ENCODE measurements at places on chromosomes 13 and 19.

- no peaks in the 10 kb centered on the region for H3K36me3 ChIP-seq
- DNase-seq: no peak
- no peak overlapping the region for H3K4me3 ChIP-seq
- no peak overlapping the region for H3K27ac ChIP-seq
These were observed 68.7 kb downstream of the ACSBG2 start for GRCh38 chr19:6204212-6204611.

DNA sequence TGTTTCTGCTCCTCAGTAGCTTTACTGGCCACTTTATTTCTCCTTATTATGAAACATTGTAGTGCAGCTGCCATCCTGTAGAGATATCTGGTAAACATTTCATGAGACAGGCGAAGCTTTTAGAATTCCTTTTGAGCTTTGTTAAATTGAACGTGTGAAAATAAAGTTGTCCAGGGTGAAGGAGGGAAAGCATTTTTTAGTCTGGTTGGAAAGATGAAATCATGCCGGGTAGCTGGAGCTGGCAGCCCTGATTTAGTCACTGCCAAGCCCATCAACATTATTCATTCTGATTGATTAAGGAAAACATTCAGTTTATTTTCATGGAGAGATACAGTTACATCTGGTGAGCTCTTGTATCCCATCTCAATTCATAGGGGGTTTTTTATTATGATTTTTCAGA is 326.2 kb upstream of the GPC6 start:
- no peaks in the 10 kb centered on the region for H3K36me3 ChIP-seq
- no peak overlapping the region for H3K4me3 ChIP-seq
- H3K4me1 ChIP-seq: no peaks in the 10 kb centered on the region
- H3K27me3 ChIP-seq: no peaks in the 10 kb centered on the region
- DNase-seq: no peak

- H3K4me1 ChIP-seq: no peaks in the 10 kb centered on the region
- no peak overlapping the region for H3K4me3 ChIP-seq
- no peak for DNase-seq
- H3K27me3 ChIP-seq: no peaks in the 10 kb centered on the region
These were observed 12.6 kb upstream of the METTL21C start for GRCh38 chr13:102707467-102707866.

DNA sequence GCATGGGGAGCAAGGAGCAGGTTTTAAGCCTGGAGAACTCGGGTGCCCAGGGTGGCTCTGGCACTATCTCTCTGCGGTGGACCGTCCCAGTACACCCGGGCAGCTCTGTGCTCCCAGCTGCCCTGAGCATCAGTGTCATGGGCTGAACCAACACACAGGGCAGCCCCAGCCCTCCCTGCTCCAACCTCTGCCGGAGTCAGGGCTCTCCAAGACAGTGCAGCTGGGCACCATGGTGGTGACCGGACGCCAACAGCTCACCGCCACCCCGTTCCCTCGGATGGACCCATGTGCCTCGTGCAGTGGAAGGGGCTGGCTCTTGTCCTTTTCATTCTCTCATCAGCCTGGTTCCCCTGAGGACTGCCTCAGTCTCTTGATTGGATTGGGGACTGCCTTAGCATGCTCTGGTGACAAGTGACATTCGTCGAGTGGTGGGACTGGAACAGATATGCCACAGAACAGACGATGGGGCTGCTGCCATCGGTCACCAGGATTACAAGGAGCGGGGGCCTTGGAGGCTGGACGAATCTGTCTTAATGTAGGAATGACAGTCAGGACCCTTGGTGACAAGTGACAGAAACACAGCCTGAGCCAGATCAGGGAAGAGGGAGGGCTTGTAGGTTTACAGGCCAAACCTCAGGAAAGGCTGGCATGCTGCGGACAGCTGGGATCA is 25.7 kb upstream of the VSTM2B start:
- DNase-seq: no peak
- no peak overlapping the region for H3K27ac ChIP-seq
- H3K4me3 ChIP-seq: no peak overlapping the region
- no peaks in the 10 kb centered on the region for H3K4me1 ChIP-seq
- no peaks in the 10 kb centered on the region for H3K36me3 ChIP-seq

GRCh38 chr19:4738734-4739133 is 15.1 kb upstream of the DPP9 start:
- no peak for DNase-seq
- no peak overlapping the region for H3K4me3 ChIP-seq
- H3K4me1 ChIP-seq: no peaks in the 10 kb centered on the region

DNA sequence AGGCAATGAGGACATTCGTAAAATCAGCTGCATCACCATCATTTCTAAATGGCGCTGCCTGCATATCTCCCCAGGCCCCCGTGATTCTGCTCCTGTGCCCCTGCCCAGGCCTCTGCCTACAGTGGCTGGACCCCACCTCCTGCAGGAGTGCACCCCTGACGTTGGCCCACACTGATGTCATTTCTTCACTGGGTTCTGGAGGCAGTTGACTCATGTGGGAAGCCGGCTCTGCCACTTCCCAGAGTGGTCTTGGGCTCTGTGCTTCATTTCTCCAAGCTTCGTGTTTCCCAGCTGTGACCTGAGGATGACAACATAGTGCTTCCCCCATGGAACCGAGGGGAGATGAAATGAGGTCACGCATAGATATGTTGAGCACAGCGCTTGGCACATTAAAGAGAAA is 19.9 kb downstream of the CCNE1 start:
- no peaks in the 10 kb centered on the region for H3K4me1 ChIP-seq
- H3K4me3 ChIP-seq: no peak overlapping the region
- H3K27ac ChIP-seq: no peak overlapping the region
- no peak for DNase-seq
- H3K27me3 ChIP-seq: no peaks in the 10 kb centered on the region

GRCh38 chr13:88707646-88708045 is 1036.5 kb downstream of the SLITRK5 start:
- no peak overlapping the region for H3K4me3 ChIP-seq
- no peaks in the 10 kb centered on the region for H3K36me3 ChIP-seq
- no peak for DNase-seq
- no peak overlapping the region for H3K27ac ChIP-seq

DNA sequence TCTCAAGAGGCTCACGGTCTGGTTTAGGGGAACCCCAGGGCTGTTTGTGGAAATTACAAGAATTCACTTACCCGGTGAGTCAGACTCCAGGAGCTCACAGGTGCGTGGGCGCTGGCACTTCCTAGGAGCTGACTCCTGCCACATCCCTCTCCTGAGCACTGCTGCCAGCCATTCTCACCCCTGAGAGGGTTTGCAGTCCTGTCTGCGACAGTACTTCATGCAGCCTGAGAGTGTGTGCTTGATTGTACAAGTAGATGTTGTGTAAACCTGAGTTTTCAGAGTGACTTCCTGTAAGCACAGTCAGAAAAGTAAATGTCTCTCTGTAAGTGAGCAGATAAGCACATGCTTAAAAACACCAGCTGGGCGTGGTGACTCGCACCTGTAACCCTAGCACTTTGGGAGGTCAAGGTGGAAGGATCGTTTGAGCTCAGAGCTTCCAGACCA is 8.1 kb downstream of the MRPL4 start:
- H3K4me1 ChIP-seq: no peaks in the 10 kb centered on the region
- DNase-seq: no peak
- H3K27me3 ChIP-seq: no peaks in the 10 kb centered on the region
- H3K4me3 ChIP-seq: no peak overlapping the region
- H3K27ac ChIP-seq: no peak overlapping the region
- H3K36me3 ChIP-seq: peaks cover 27% of the 10 kb centered on the region

DNA sequence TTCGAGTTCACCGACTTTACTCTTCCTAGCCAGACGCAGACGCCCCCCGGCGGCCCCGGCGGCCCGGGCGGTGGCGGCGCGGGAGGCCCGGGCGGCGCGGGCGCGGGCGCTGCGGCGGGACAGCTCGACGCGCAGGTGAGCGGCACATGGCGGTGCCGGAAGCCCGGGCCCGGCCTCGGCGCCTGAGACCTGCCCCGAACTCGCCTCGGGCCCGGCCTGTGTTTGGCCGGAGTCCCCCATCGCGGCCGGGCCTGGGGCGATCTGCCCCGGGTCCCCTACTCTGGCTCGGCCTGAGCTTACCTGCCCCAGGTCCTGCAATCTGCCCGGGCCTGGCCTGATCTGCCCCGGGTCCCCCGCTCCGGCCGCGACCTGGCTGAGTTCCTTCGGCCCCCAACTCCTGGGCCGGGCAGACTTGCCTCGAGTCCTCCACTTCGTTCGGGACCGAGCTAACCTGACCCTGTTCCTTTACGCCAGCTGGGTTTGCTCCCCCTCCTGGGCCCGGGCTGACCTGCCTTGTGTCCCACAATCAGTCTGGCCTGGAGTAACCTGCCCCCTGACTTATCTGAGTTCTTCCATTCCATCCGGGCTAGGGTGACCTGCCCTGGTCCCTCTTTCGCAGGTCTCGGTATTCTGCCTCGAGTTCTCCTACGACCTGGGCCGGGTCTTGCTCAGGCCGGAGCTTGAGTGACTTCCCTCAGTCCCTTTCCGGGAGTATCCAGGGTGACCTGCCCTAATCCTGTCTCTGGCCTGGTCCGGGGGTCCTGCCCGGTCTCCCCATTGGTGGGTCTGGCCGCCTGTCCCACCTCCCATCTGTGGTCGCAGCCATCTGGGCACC is 764 bp downstream of the UPF1 start:
- H3K4me1 ChIP-seq: peaks cover 41% of the 10 kb centered on the region
- peaks cover 3% of the 10 kb centered on the region for H3K36me3 ChIP-seq
- peak overlapping the region; percentile 91 for H3K4me3 ChIP-seq
- H3K27ac ChIP-seq: peak overlapping the region; percentile 90
- DNase-seq: peak; percentile 65

DNA sequence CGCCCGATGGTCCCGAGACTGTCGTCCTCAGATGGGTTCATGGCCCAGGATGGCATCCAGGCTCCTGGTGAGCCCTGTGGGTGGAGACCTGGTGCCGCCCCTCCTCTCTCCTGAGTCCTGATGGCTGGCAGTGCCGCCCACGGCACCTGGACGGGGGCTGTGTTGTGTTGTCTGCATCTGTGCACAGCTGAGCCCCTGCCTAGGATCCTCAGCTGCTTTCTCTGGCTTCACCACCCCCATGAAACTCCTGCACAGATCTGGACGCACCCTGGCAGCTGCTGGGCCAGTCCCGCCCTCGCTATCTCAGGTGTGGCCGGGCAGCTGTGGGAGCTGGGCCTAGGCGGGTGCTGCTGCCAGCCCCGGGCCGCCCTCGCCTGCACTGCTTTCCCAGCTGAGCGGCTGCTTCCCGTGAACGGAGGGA is 27.7 kb downstream of the MCF2L start:
- no peaks in the 10 kb centered on the region for H3K27me3 ChIP-seq
- H3K4me1 ChIP-seq: peaks cover 11% of the 10 kb centered on the region
- H3K27ac ChIP-seq: no peak overlapping the region

DNA sequence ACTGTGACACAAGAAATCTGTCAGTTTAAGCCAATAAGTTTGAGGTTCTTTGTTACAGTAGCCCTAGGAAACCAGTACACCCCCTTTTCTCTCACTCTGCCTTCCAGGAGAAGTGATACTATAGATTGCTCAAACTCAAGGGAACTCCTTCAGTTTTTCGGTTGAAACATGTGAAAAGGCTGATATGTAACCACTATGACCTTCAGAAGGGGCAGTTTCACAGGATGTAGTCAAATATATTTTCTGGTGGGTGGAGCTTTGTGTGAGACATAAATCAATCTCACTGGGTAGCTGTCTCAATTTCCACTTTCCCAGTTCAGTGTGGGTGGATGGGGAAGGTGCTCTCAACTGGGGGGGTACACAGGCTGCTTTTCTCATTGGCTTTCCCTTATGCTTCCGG is 41.7 kb downstream of the HTR2A start:
- H3K36me3 ChIP-seq: no peaks in the 10 kb centered on the region
- no peak for DNase-seq
- H3K4me1 ChIP-seq: no peaks in the 10 kb centered on the region
- H3K4me3 ChIP-seq: no peak overlapping the region
- no peak overlapping the region for H3K27ac ChIP-seq
- no peaks in the 10 kb centered on the region for H3K27me3 ChIP-seq

GRCh38 chr13:20140487-20140886 is 20.4 kb downstream of the GJA3 start:
- no peaks in the 10 kb centered on the region for H3K4me1 ChIP-seq
- H3K27me3 ChIP-seq: peaks cover 4% of the 10 kb centered on the region
- no peak overlapping the region for H3K4me3 ChIP-seq
- no peak overlapping the region for H3K27ac ChIP-seq

DNA sequence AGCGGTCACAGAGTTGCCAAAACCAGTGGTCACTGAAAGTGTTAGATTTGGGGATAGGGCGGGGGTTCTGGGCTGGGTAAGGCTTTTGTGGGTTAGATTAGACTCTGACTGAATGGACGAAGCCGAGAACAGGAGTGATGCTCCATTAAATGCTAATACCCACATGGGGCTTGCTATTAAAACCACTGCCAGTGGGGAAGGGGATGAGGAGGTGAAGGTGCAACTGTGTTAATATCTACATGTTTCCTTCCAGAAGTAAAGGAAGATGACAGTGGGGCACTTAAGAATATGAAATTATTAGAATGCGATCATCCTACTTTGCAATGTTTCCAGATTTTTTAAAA is 573 bp upstream of the ZNF614 start:
- DNase-seq: no peak
- peaks cover 3% of the 10 kb centered on the region for H3K4me1 ChIP-seq
- H3K27ac ChIP-seq: peak overlapping the region; percentile 84
- no peaks in the 10 kb centered on the region for H3K27me3 ChIP-seq

GRCh38 chr19:54077334-54077733 is 3.8 kb downstream of the TARM1 start:
- no peaks in the 10 kb centered on the region for H3K27me3 ChIP-seq
- H3K4me3 ChIP-seq: no peak overlapping the region
- no peaks in the 10 kb centered on the region for H3K36me3 ChIP-seq
- no peak for DNase-seq
- no peak overlapping the region for H3K27ac ChIP-seq
- H3K4me1 ChIP-seq: no peaks in the 10 kb centered on the region

GRCh38 chr13:43544631-43545030 is 242.1 kb downstream of the ENOX1 start:
- no peak overlapping the region for H3K4me3 ChIP-seq
- no peaks in the 10 kb centered on the region for H3K27me3 ChIP-seq
- DNase-seq: no peak
- no peaks in the 10 kb centered on the region for H3K36me3 ChIP-seq
- no peak overlapping the region for H3K27ac ChIP-seq
- H3K4me1 ChIP-seq: no peaks in the 10 kb centered on the region

- peaks cover 11% of the 10 kb centered on the region for H3K4me1 ChIP-seq
- H3K4me3 ChIP-seq: no peak overlapping the region
- DNase-seq: no peak
- no peaks in the 10 kb centered on the region for H3K36me3 ChIP-seq
These were observed 7.9 kb upstream of the GGACT start for GRCh38 chr13:100596516-100596915.

DNA sequence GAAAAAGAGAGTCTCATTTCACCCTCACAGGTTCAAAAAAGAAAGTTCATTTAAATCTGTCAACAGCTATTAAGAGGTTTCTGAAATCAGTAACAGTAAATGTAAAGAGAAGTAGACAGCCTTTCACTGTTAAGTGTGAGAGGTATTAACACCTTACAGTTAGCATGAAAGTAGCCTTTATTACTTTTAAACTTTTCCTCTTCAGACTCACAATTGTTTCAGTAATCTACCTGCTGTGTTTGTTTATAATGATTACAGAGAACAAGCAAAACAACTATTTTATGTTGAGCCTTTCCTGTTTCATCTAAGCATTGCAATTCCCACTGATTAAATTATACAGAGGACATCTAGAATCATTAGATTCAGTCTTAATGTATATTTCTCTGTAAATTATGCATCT is 159.8 kb downstream of the PCDH9 start:
- H3K4me1 ChIP-seq: no peaks in the 10 kb centered on the region
- H3K36me3 ChIP-seq: no peaks in the 10 kb centered on the region
- no peak for DNase-seq
- H3K4me3 ChIP-seq: no peak overlapping the region
- H3K27ac ChIP-seq: no peak overlapping the region

- H3K36me3 ChIP-seq: no peaks in the 10 kb centered on the region
- H3K4me3 ChIP-seq: no peak overlapping the region
- no peaks in the 10 kb centered on the region for H3K27me3 ChIP-seq
- no peak for DNase-seq
- no peak overlapping the region for H3K27ac ChIP-seq
These were observed 87.2 kb upstream of the TNFSF11 start for GRCh38 chr13:42486711-42487198.

All from liver (tissue), 10 donors.